Fibroblast of upper back skin (primary cell): ENCODE measurements at places on chromosomes 3 and 15.

- no peak for DNase-seq
Measured at GRCh38 chr3:58608648-58609047, 31.5 kb upstream of the FAM107A start.

GRCh38 chr3:12433823-12434222 lies 50.5 kb upstream of the TSEN2 start:
- no peak for DNase-seq

DNA sequence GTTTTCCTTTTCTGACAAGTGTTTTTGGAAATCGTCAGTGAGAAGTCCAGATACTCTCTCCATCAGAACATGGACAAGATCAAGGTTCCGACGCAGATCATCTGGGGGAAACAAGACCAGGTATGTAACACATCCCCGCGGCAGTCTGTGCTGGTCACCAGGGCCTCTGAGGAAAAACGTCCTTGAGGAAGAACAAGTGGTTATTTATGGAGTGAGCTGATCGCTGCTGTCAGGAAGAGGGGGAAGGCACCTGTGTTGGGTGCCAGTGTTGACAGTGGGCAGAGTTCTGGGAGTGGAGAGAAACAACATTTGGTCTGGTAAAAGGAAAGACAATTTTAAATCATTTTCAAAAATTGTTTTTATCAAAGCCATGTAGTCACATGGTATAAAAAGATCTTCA lies 20.7 kb upstream of the RPP14 start:
- DNase-seq = no peak

DNA sequence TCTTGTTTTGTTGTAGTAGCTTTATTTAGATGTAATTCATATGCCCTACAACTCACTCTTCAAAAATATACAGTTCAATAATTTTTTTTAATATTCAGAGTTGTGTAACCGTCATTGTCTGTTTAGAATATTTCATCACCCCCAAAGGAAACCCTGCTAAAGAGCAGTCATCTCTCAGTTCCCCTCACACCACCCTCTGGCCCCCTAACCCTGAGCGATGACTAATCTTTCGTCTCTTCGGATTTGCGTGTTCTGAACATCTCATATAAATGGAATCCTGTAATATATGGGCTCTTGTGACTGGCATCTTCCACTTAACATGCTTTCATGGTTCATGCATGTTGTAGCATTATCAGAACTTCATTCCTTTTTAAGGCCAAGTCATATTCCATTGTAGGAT lies 183.8 kb downstream of the ATG7 start:
- DNase-seq = peak; percentile 94

DNA sequence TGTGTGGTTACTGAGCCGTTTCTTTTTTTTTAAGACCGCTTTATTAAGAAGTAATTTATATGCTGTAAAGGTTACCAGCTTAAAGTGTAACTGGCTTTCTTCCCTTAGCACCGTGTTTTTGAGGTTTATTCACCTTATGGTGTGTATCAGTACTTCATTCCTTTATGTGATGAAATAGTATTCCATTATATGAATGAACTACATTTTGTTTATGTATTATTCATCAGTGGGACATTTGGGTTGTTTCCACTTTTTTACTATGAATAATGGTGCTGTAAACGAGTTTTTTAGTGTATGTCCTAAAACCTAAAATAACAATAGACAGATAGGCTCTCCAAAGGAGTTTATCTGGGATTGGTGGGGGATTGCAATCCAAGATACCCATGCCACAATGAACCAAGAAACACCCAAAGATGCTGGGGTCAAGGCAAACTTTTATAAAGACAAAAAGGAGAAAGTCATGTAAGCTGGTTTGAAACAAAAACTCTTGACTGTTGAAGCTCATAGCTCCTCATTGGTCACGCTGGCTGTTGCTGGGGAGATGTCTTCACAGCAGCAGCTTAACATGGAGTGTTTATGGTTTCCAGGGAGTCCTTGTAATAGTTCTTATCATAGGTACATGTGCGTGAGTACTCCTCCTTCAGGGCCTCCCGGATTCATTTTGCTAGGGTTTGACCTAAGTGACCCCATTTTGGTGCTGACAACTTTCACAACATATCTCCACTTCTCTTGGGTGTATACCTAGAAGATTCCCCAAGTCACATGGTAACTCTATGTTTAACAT lies 16.0 kb downstream of the TM2D3 start:
- DNase-seq = no peak

DNA sequence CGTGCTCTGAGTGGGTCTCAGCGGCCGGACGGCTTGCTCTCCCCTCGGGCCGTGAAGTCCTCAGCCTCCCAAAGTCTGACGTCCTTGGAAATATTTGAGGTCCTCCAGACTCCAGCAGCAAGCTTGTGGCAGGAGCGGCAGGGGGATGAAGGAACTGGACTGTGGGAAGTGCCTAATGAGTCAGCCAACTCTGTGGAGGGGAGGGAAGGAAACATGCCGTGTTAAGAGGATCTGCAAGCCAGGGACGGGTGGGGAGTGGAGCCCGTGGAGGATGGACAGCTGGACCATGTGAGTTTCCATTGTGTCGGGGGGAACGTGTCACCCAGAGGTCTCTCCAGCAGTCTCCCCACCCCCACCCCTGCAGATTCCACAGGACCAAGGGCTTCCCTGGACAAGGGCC lies 39.4 kb upstream of the IDH2 start:
- peak; percentile 45 for DNase-seq

GRCh38 chr3:170725285-170725731 lies 139.4 kb upstream of the SLC7A14 start:
- DNase-seq = no peak

DNA sequence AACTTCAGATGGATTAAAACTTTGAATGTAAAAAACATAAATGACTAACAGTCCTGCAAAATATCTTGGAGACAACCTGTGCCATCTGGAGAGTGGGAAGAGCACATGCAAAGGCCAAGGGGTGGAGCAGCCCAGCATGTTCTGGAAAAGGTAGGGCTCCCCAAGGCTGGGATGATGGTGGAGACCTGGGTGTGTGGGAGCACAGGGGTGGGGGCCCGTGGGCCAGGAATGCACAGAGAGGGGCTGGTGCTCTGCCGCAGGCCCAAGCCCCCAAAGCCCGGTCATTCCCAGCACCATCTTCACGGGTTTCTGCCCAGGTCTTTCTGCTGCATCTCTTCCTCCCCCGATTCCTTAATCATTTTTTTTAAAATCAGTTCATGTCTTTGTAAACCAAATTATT lies 9.7 kb upstream of the GATA2 start:
- DNase-seq = no peak

- DNase-seq = peak; percentile 68
Measured at GRCh38 chr3:20573175-20573574, 387.2 kb upstream of the SGO1 start.

DNA sequence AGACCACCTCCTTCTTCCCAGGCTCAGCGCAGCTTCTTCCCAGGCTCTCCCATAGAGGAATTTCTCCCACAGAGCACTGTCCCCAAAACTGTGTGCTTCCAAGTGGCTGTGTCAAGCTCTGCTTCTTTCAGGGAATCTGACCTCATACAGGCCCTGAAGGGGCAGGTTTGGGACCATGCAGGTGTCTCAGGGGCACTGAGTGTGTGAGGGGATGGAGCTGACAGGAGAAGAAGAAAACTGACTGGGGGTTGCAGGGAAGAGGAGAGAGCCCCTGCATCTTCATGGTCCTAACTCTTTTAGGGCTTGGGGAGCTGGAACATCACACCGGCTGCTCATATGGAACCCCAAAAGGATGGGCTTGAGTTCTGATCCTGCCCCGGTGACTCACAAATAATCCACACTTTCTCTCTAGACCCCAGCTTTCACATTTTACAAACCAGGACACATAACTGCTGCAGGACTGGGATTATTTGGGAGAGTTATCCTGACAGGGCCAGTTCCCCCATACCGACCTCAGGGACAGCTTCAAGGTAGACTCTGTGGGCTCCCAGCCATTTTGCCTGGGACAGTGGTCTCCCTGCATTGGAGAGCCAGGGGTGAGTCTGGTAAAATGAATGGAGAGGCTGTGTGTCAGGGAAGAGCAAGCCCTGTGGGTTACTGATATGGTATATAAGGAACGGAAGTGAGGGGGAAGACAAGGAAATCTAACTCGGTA lies 316.1 kb downstream of the TLE3 start:
- no peak for DNase-seq

DNA sequence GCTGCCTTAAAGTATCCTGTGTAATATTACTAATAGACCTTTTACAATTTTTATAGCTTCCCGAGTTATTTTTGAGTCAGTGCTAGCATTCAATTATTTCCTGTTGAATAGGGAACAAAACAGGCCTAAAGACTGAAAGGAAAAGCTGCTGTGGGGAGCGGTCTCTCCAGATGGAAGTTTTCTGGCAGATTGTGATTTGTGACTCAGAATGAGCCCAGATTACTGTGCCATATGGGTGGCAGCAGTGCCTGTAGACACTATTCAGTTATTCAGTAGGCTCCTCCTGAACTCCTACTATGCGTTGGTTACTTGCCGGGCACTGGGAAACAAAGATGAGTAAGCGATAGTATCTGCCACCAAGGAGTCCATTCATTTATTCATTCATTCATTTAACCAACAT lies 211.8 kb downstream of the CHST2 start:
- peak; percentile 39 for DNase-seq

- peak; percentile 76 for DNase-seq
Measured at GRCh38 chr15:64897345-64897985, 14.2 kb upstream of the ANKDD1A start.

GRCh38 chr15:39275066-39275465 lies 305.8 kb upstream of the THBS1 start:
- no peak for DNase-seq

GRCh38 chr3:40858364-40859115 lies 333.8 kb downstream of the ZNF621 start:
- no peak for DNase-seq
